ENCODE measurements at places on chromosomes 3 and 15.
A peak's percentile ranks its signal among the peaks of the same experiment; 100 is the strongest.

- no peak for DNase-seq
Measured at GRCh38 chr3:133463347-133463860, 63.5 kb downstream of the BFSP2 start.

- no peak for DNase-seq
Measured at GRCh38 chr15:66092053-66093016, 161.2 kb downstream of the MEGF11 start.

DNA sequence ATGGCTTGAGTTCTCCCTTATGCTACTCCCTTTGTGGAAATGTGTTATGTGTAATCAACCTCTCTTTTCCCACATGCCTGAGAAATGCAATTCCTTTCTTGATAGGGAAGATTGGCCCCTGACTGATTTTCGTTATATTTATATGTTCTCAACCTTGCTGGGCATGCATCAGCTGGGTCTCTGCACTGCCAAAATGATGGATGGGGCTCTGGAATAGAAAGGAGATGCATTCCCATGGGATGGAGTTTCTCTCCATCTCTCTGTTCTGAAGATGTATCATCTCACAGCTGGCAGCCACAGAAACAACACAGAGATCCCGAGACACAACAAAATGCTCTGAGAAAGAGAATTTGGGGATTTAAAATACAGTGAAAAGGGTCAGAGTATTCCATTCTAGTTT lies 327.7 kb upstream of the LMCD1 start:
- DNase-seq: no peak

DNA sequence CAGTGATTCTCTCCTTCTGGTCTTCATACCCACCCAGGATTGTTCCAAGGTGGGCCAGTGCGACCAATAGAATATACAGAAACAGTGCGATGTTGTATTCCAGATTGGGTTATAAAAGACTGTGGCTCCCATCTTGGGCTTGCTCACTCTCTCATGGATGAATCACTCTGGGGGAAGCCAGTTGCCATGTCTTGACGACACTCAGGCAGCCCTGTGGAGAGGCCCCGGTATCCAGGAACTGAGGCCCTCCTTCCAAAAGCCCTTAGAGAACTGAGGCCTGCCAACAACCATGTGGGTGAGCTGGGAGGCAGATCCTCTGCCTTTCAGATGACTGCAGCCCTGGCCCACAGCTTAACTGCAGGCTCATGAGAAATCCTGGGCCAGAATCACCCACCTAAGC lies 57.2 kb downstream of the SH3GL3 start:
- no peak for DNase-seq

- no peak for DNase-seq
Measured at GRCh38 chr3:23435318-23435717, 232.2 kb downstream of the UBE2E2 start.

DNA sequence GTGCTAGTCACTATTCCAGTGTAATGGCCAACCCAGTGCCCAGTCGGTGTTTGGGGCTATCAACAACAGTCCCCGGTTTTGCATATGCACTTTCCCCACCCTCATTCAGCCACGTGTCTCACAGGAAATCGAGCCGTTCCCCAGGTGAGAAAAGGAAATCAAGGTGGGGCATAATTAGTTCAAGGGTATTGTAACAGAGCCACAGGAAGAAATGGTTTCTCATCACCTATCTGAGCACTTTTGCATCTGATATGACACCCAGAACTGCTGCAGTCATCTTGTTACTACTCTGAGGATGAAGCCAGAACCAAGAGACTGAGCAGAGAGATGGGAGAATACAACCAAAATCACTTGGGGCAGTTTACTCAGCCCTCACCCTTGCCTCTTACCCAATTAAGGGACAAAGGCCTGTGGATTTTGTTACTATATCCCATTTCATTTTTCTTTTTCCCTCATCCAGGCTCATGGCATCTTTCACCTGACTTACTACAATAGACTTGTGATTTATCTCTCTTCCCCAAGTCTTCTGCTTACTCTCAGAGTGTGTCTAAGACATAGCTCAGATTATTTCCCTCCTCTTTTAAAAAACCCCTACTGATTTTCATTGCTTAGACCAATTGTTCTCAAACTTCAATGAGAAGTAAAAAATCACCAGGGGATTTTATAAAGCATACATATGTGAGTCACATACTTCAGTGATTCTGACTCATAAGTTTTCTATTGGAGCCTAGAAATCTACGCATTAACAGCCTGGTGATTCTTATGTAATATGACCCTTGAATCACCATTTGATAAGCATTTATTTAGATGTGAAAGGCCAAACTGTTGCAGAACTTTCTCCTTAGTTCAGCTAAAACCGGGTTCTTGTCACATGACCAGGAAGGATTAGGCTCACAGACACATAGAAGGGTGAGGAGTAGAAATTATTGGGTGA lies 40.5 kb downstream of the TRAT1 start:
- peak; percentile 76 for DNase-seq

- no peak for DNase-seq
Measured at GRCh38 chr3:19945534-19945933, 1.4 kb upstream of the RAB5A start.

GRCh38 chr3:104779324-104779723 lies 587.4 kb upstream of the ALCAM start:
- no peak for DNase-seq

DNA sequence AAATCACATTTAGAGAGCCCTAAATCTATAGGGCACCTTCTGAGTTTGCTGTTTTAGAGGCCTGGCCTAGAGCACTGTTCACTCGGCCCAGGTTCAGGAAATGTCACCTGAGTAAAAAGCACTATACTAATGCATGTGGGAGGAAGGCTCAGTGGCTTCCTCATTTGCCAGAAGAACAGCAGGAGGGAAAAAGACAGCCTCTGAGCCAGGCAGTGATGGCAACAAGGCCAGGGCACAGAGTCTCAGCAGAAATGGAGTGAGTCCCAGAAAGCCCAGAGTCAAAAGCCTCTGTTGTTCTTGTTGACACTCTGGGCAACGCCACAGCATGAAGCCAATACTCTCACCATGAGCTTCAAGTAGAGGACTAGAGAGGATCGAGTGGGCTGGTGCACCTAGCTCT lies 25.9 kb downstream of the LTF start:
- no peak for DNase-seq

DNA sequence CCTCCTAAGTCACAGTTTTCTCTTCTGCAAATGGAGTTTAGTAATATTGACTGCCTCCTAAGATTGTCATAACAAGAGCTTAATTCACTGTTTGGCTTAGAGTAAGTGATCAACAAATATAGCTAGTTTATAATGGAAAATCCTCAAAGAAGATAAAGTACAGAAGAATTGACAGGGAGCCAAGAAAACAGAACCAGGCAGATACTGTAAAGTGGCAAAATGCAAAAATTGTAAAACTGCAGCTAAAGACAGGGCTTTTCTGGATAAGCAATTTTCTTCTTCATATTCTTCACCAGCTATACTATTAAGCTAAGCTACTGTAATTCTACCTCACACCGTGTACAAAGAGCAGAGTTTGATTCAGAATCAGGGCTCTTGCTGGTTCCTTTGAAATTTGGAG lies 148.6 kb downstream of the ARPP21 start:
- DNase-seq: no peak

- peak; percentile 31 for DNase-seq
Measured at GRCh38 chr3:72446218-72447058, 401.8 kb downstream of the SHQ1 start.

GRCh38 chr15:68980786-68981185 lies 33.7 kb upstream of the NOX5 start:
- no peak for DNase-seq

DNA sequence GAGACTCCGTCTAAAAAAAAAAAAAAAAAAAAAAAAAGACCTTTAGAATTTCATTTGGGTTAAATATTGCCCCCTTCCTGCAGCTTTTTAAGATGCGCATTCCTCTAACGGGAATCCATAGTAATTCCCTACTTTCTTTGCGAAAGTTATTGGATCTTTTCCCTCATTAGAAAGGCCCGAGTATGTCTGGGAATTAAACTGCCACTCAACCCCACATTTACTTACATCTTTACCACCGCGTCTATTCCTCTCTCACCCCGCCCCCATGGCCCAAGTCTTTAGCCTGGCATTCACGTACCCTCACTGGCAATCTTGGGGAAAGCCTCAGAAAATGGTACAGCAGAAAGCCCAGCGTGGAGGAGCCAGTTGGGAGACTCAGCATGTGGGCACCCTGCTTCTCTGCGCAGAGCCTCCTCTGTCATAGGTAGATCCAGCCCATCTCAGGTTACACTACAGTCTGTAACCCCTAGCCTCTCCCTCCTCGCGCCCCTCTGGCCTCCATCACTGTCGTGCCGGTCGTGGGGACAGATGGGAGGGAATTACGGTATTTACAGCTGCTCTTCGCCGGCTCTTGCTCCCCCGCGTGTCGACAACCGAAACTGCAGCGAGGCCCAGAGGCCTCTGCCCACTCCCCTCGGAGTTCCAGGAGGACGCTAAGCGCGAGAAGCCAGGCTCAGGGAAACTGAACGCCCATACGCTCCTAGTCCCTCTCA lies 6.4 kb upstream of the ANKDD1A start:
- DNase-seq: peak; percentile 75

- DNase-seq: peak; percentile 51
Measured at GRCh38 chr15:72787526-72787925, 4.0 kb upstream of the ADPGK start.

GRCh38 chr3:60912876-60913275 lies 338.4 kb downstream of the FHIT start:
- no peak for DNase-seq

DNA sequence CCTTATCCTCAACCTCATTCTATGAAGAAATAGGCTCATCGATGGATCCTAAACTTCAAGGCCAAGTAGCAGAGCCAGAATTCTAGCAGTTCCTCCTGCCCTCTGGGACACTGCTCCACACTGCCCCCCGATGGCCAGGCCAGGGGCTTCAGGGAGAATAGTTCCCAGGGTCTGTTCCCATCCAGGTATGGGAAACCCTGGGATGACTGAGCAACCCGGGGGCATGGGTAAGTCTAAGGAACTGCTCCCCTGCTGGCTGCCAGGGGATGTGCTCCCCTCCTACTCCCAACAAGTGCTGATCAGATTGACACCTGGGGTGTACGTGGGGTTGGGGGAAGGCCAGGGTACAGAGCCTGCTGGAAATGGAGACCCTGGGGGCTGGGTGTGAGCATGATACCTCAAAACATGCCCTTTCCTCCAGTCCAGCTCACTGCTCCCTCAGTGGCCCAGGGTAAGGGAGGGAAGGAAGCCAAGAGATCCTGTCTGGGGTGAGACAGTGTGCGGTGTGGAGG lies 7.6 kb downstream of the ULK3 start:
- peak; percentile 54 for DNase-seq

GRCh38 chr15:83064859-83065258 lies 2.2 kb downstream of the BTBD1 start:
- peak; percentile 21 for DNase-seq

DNA sequence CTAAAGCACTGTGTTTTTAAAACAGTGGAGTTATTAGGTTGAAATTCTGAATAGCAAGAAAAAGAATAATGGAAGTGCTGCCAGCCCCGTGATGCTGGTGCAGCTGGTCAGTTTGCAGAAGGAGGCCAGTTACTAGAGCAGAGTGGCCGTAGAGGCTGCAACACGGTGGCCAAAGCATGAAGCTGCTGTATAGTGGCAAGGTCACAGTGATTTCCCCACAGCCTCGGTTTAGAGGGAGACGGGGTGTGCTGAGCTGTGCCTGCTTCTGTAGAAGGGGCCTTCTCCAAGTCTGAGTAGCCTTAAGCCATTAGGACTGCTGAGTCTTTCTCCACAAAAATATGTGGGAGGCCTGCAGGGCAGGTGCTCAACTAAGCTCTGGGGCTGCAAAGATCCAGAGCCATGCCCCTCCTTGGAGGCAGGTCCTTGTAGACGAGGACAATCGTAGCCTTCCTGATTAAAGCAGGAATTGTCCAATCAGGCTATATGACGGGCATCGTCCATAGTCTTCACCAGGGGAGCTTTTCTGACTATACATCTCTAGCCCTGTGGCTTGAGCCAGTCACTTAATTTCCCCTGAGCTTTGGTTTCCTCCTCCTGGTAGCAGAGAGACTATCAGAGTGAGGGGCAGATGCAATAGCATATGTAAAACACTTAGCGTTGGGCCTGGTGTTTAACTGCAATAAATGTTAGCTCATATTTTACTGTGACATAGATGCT lies 151.6 kb downstream of the PGPEP1L start:
- DNase-seq: no peak

DNA sequence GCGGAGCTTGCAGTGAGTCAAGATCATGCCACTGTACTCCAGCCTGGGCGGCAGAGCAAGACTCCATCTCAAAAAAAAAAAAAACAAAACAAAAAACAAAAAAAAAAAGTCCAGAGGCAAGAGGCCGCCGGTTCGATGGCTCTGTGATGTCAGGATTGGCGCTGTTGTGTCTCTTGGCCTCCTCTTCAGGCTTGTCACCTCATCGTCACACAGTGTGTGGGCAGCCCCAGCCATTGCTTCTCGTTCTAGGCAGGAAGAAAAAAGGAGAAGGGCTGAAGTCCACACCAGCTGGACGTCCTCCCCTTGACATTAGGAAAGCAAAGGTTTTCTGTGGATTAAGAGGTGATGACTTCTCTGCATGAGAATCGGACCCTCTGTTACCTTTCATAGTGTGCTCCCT lies 191.1 kb downstream of the NSMCE3 start:
- no peak for DNase-seq

GRCh38 chr3:181328346-181328745 lies 338.8 kb upstream of the DNAJC19 start:
- DNase-seq: no peak

DNA sequence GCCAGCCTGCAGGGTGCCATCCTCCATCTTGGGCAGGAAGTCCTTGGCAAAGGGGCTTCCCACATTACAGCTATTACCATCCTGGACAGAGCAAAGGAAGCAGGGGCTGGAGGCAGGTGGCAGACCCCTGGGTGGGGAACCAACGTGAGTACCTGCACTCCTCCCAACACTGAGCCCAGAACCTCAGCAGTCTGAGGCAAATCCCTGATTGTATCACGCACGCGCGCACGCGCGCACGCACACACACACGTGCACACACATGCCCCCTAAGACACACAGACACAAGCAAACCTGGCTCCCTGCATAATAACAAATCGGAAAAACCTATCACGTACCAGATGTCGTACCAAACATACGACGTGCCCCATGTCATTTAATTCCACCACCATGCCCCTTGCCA lies 11.8 kb downstream of the POLG start:
- no peak for DNase-seq

GRCh38 chr15:75673426-75674235 lies 25.9 kb downstream of the SNX33 start:
- peak; percentile 88 for DNase-seq

DNA sequence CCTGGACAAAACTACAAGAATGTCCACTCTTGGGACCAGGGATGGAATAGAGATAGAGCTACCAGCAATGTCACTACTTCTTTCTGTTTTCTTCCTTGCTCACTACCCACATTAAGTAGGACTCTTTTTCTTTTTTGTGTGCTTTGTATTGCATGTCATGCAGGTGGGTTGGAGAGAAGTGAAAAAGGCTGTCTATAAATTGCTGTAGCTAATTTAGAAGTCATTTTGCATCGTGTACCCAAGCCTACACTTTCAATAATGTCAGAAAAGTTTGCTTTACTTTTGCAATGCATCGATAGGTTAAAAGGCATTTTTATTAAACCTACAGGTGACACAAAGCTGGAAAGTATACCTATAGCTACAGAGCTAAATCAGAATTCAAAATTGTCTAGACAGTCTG lies 58.9 kb downstream of the GTF2E1 start:
- no peak for DNase-seq

- DNase-seq: peak; percentile 57
Measured at GRCh38 chr3:141321109-141321497, 47.2 kb upstream of the ZBTB38 start.

Data from choroid plexus epithelial cell (primary cell).